ENCODE measurements at places on chromosomes 4 and X. TPM values are rescaled to one million over a fixed set of nuclear protein-coding genes. Genes with fewer than 3 reads are reported as not detected.
A peak's percentile ranks its signal among the peaks of the same experiment; 100 is the strongest.

DNA sequence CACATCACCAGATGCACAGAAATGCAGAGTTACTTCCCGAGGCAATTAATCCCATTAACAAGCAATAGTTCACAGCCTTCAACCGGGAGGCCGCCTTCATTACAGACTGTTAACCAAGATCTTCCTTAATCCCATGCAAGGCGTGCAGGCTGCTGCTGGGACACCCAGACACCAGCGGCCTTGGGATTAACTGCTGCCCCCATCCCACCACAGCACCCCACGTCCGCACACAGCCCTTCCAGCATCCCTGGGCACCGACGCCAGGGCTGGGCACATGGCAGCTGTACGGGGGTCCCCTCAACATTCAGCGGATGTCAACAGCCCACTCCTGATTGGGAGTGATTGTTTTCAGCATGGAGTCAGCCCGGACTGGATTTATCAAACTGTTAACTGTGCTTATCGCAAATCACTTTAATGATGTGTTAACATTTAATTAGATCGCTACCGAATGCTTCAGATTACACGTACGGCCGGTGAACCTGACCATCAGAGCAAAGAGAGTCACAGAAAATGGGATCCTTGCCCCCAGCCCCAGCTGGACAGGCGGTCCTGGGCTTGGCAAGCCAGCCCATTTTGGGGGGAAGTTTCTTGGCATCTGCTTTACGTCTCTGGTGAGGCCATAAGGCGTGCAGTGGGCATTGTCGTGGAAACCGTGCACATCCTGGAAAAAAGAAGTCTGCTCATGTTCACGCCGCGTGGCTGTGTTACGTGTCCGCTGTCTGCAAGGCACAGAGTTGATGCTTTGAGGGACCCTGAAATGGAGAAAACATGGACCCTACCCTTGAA is 126.4 kb downstream of the HMX1 start:
- no peak for DNase-seq

DNA sequence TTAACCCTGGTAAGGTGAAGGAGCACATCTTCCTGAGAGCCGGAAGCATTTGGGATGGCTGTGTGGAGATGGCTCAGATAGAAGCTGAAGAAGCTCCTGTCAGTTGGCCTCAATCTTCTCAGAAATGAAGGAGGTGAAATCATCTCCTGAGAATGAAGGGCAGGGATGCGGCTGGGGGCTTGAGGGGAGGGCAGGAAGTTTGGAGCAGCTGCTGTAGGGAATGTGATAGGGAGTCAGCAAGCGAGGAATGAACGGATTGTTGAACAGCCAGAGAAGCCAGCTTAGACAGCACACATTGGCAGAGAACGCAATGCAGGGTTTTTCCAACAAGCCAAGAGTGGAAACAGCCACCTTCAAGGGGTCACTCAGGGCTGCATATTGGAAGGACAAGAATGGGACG is 10.0 kb downstream of the KCNE5 start:
- no peak for DNase-seq

GRCh38 chrX:55758033-55758432 is 40.5 kb downstream of the RRAGB start:
- DNase-seq, result no peak

DNA sequence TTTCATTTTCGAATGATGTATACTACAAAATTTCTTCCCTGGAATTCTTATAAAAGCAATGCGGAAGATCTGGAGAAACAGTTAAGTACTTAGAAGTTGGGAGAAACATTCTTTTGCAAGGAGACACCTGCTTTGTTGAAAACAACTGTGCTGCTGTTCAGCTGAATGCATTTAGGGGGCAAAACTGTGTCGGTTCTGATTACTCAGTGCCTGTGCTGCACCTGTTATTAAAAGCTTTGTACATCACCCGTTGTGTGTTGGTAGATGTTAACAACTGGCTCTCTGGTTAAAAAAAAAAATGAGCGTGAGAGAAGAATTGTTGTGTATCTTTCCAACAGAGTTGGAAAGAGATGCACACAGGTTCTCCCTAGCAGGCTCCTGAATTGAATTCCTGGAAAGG is 184.1 kb upstream of the HHIP start:
- no peak for DNase-seq

GRCh38 chrX:47634871-47635575 is 5.3 kb upstream of the CFP start:
- no peak for DNase-seq

- DNase-seq, result no peak
Measured at GRCh38 chrX:146224442-146224841, 406.8 kb downstream of the SLITRK2 start.

- DNase-seq, result peak; percentile 52
Measured at GRCh38 chr4:98430708-98431403, 169.7 kb downstream of the RAP1GDS1 start.

DNA sequence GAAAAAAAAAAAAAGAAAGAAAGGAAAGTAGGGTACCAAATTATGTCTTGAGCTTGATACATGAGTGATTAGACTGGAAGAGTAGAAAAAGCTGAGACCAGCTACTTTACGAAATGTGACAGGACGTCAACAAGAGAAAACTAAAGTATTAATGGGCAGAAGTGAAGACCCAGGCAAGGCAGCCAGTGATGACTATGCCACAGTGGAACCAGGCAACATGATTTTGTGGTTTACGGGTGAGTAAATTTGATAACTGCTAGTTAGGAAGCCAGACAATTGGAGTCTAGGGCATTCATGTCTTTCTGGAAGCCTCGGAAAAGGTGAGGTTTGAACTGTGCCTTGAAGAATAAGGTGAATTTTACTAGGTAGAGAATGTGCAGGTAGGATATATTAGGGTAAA is 326.4 kb downstream of the TENM3 start:
- DNase-seq, result no peak

- no peak for DNase-seq
Measured at GRCh38 chr4:170336238-170336775, 246.6 kb upstream of the AADAT start.

GRCh38 chr4:109119852-109120251 is 182.6 kb downstream of the COL25A1 start:
- DNase-seq, result no peak

GRCh38 chr4:94126669-94127068 is 81.0 kb upstream of the SMARCAD1 start:
- no peak for DNase-seq

GRCh38 chr4:76704133-76704881 is 193.6 kb downstream of the SOWAHB start:
- peak; percentile 75 for DNase-seq

GRCh38 chr4:25843340-25844097 is 19.3 kb downstream of the SEL1L3 start:
- no peak for DNase-seq

GRCh38 chr4:65383589-65384305 is 286.5 kb downstream of the EPHA5 start:
- no peak for DNase-seq

DNA sequence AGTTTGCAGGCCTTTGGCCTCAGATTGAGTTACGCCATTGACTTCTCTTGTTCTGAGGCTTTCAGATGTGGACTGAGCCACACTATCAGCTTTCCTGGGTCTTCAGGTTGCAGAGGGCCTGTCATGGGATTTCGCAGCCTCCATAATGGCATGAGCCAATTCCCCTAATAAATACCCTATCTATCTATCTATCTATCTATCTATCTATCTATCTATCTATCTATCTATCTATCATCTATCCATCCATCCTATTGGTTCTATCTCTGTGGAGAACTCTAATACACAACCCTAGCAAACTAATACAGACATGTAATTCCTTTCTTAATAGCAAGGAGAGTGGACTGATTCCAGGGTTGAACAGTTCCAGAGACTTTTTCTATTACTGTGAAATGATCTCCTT is 9.5 kb upstream of the STIM2 start:
- DNase-seq, result no peak

GRCh38 chrX:130393451-130394074 is 8.1 kb upstream of the GPR119 start:
- peak; percentile 19 for DNase-seq

DNA sequence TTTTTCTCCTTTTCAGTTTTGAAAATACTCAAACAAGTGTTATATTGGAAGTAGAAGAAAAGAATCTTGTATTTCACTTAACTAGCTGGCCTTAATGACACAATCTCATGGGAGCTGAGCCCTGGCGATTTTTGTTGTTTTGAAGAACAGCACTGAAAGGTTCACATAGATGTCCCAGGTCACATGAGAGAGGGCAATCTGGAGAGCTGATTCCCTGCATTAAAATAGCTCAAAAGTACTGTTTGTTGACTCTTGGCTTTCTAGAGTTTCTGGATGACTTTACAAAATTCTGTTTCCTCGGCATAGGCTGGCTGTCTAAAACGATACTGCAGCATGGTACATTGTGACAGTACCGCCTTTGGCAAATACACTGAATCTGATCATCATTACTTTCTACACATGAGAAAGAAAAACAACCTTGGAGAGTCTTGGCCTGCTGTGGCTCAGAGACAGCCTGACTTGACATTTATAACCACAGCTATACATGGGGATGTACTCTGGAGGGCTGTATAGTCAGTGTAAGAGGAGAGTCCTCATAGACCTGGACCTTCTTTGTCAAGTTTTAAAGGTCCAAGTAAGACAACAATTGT is 119.8 kb upstream of the PDLIM3 start:
- no peak for DNase-seq

- DNase-seq, result no peak
Measured at GRCh38 chr4:88286897-88287296, 2.5 kb upstream of the PPM1K start.

DNA sequence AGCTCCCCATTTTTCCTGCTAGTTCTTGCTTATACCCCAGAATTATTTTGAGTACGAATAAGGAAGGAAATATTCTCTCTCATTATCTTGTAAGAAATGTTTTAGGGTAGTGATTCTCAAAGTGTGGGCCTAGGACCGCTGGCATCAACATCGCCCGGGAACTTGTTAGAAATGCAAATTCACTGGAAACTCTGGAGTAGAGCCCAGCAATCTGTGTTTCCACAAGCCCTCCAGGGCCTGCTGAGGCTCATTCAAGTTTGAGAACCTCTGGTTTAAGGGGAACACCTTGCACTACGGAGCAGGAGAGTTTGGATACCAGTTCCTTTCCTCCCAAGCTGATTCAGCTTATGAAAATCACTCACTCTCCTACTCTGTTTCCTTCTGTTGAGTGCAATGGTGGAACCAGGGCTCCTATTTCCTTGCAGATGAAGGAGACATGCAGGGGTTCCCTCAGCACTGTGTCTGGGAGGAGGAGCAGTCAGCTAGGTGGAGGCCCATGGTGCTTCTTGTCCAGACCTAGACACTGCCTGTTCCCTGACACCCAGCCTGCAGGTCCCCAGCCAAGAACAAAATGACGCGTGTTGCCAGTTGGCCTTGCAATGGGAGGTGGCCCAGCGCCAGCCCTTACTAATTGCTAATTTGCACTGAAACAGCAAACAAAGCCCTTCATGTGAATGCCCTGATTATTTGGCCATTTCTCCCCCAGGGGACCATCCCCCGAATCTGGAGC is 68.5 kb downstream of the CYTL1 start:
- no peak for DNase-seq

GRCh38 chr4:25702848-25703247 is 47.2 kb downstream of the SLC34A2 start:
- DNase-seq, result peak; percentile 6

- no peak for DNase-seq
Measured at GRCh38 chr4:57498251-57498650, 388.1 kb upstream of the IGFBP7 start.

The DMD gene
- 129 TPM for polyA plus RNA-seq

The NPY2R gene
- not detected for polyA plus RNA-seq

The FAAH2 gene
- polyA plus RNA-seq, result 0.44 TPM

The ENPEP gene
- polyA plus RNA-seq, result 40.8 TPM

The PF4V1 gene
- polyA plus RNA-seq, result not detected

The TRIM75 gene
- polyA plus RNA-seq, result 0.22 TPM

The ASB5 gene
- polyA plus RNA-seq, result 140 TPM

The ENOX2 gene
- 17.7 TPM for polyA plus RNA-seq
